ENCODE measurements at places on chromosomes 5 and 9.

GRCh38 chr5:152466085-152466745 lies 61.1 kb upstream of the NMUR2 start:
- no peak for DNase-seq

- no peak for DNase-seq
Measured at GRCh38 chr5:73975845-73976244, 349.8 kb downstream of the ARHGEF28 start.

GRCh38 chr5:144122641-144123040 lies 47.8 kb downstream of the YIPF5 start:
- no peak for DNase-seq

DNA sequence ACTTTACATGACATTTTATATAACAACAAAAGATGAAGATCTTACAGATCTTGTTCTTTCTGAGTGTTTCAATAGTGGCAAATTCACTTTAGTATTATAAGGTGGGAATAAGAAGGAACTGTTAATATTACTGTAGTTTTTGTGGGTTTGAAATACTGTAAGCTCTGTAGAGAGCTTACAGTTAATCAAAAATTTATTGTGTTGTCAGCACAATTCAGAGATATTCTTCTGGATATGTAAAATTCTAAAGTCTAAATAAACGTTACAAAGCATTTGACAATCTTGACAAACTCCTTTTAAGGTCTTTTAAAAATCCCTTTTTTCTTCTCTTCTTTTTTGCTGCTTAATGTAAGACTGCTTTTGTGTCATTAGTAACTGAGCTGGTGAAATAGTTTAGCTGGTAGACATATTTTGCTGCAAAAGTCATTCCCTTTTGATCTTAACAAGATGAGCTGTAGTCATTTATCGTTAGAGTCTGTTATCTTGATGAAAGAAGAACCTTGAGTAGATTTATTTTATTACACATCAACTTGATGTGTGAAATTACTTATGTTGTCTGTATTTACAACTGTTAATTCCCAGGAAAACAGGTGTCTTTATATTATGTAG lies 186.0 kb downstream of the WDR70 start:
- no peak for DNase-seq

DNA sequence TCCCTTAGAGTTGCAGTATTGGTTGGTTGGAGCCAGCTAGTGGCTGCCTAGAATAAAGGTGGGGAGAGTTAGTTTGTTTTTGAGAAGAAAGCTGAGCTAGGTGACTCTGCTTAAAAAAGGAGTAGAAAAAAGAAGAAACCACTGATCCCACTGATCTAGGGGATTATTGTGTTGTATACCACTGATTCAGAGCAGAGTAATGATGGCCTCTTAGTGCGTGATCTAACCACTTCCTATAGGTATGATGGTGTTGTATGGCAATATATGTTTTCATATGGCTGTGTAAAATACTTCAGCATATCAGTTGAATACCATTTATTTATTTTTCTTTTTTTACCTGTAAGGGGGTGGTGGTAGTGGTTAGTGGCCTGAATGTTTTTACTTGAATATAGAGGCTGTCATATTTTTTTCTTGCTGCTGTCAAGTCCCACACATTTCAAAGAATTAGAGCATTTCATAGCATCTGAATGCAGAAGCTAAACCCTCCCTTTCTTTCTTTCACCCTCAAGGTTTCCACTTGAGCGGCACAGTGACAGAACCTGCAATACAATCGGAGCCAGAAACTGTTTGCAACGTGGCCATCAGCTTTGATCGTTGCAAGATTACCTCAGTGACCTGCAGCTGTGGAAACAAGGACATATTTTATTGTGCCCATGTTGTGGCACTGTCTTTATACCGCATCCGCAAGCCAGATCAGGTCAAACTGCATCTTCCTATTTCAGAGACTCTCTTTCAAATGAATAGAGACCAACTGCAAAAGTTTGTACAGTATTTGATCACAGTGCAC lies 140.3 kb downstream of the ZSWIM6 start:
- DNase-seq = no peak

- DNase-seq = no peak
Measured at GRCh38 chr5:10607666-10608073, 43.8 kb downstream of the ANKRD33B start.
